ENCODE measurements at places on chromosomes 3 and 15.

DNA sequence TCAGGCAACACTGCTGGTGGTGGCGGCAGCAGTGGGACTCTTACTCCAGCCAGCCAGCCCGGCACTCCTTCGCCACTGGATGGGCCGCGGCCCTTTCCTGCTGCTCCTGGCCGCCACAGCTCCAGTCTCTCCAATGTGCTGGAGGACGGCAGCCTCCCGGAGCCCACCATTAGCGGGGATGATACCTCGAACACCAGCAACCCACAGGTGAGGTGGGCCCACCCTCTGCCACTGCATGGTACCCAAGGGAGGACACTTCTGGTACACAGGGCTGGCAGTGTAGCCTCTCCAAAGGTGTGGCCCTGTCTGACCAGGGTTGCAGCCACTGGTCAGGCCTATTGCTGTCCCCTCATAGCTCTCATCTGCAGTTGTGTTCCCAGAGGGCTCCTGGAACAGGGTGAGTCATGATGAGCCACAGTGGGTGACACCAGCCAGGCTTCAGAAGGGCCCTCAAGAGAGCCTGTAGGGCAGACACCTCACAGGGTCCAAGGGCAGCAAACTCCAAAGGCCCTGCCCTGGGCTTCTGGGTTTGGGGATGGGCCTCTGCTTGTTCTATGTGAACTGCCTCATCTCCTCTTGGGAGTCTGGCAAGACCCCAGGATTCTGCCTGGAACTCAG, 20.8 kb downstream of the NBEAL2 start:
- no peak for DNase-seq

GRCh38 chr15:66328771-66329170, 27.7 kb downstream of the TIPIN start:
- DNase-seq, result no peak

- no peak for DNase-seq
Observed at GRCh38 chr3:59249698-59250361, 200.0 kb upstream of the CFAP20DC start.

- DNase-seq, result peak; percentile 10
Observed at GRCh38 chr15:82680200-82681102, 29.2 kb downstream of the AP3B2 start.

GRCh38 chr3:66393333-66394005, 107.4 kb downstream of the LRIG1 start:
- DNase-seq, result no peak

GRCh38 chr3:51343918-51344687, 41.0 kb upstream of the MANF start:
- DNase-seq, result no peak

DNA sequence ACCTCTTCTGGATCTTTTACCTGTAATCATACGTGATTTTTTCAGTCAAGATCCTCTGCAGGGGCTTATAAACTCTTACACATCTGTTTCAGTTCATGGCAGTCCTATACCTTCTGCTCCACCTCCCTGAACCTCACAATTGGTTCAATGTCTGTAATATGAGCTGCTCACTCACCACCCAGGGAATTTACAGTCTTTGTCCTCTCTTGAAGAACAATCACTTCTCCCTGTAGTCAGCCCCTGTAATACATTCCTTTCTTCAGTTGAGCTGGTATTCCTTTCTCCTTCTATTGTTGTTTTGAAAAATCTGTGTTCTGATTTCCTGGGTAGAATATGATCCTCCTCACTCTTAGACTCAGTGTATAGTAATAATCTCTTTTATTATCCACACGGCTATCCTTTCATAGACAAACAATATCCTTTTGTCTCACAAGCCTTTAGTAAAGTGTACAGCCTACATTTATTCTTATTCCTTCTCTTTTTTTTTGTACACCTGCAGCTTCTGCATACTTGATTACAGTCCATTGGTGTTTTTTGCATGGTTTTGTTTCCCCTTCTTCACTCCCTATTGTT, 101.8 kb downstream of the NECTIN3 start:
- no peak for DNase-seq

DNA sequence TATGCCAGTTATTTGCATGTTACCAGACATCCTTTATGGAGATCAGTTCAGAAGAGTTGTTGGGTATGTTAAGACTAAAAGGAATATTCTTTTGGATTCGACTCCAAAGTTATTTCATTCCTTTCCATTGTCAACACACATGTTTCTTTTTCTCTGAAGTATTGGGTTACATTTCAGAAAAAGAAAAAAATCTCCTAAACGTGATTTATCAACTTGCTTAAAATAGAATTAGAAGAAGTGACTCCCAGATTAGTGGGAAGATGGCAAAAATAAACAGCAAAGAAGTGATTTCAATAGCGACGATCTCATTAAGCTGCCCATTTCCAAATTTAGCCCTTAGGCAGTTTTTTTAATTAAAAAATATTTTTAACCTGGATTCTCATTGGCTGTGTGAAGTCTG, 85.4 kb downstream of the TIGIT start:
- DNase-seq, result no peak

DNA sequence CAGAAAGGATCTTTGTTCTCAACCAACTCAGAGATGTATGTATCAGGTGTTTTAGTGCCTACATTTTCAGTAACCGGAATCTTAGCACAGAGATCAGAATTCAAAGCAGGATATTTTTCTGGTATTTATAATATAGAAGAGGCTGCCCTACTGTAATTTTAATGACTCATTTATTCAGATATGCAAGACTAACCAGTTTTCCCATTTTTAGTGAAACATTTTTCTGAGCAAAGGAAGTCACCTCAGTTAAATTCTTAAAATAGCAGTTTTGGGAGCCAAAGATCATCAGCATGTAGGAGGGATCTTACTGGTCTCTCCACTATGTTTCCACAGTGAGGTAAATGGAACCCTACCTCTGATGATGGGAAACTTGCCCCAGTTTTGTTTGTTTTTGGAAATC, 42.0 kb downstream of the SRP14 start:
- no peak for DNase-seq

GRCh38 chr3:129056451-129057173, 4.0 kb upstream of the GP9 start:
- no peak for DNase-seq

DNA sequence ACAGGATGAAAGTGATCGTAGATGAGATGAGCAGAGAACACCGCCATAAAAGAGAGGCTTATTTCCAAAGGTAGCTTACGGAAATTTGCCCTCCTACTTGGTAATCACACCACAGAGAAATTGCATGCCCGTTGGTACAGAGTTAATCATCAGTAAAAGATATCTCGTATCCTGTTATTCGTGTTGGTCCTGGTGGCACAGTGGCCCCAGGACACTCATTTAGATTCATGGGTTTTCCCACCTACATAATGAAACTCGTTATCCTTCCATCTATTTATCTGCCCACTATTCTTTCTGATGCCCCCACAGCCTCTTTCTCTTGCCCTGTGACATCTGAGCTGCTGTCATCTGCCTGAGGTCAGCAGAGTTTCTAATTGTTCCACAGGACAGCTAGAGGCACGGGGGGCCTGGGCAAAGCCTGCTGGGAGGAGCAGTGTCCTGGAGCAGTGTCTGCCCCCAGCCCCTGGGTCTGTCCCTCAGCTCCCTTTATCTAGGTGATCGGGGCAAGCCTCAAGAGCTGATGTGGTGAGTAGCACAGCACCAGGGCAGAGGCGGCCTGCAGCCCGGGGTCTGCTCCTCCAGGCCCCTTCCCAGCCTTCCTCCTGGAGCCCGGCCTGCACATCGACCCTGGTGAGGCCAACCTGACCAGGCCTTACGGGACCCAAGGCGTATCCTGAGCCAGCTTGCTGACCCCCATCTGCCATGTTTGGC, 42.2 kb downstream of the PXYLP1 start:
- DNase-seq, result no peak

DNA sequence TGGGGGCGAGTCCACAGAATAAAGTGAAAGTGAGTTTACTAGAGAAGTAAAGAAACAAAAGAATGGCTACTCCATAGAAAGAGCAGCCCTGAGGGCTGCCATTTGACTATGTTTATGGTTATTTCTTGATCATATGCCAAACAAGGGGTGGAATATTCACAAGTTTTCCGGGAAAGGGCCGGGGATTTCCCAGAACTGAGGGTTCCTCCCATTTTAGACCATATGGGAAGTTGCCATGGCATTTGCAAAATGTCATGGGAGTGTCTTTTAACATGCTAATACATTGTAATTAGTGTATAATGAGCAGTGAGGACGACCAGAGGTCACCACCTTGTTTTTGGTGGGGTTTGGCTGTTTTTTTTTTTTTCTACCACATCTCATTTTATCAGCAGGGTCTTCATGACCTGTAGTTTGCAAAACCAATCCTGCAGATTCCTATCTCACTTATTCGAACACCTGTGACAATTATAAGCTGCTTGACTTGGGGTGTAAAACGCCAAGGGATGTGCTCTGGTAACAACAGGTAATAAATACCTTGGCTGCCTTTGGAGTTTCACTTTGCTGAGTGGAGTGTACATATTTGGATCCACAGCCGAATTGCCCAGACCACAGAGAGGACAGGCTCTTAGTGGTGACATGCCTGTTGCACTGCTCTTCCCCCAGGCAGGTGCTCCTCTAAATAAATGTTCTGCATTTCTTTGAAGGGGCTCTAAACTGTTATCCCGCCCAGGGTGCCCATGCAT, 43.6 kb downstream of the C2CD4B start:
- DNase-seq, result no peak

GRCh38 chr3:179026636-179027035, 45.0 kb downstream of the ZMAT3 start:
- DNase-seq, result no peak

GRCh38 chr3:119831941-119832371, 50.1 kb downstream of the NR1I2 start:
- DNase-seq, result no peak

- DNase-seq, result no peak
Observed at GRCh38 chr3:20154928-20155327, 31.1 kb downstream of the SGO1 start.

DNA sequence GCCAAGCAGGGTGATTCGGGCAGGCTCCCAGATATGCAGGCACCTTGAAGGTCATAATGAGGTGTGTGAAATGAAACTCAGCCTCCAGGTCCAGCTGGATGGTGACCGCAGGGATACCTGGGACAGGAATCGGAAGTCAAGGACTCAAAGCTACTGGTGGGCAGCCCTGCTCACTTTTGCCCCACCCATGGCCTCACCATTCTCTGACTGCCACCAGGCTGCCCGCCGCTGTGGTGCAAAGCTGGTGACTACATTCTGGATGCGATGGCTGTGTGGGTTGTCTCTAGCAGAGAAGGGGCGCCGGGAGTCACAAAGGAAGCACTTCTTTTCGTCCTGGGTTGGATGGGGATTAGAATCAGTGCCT, 795 bp downstream of the LAMB2 start:
- no peak for DNase-seq

- no peak for DNase-seq
Observed at GRCh38 chr3:119642746-119643473, 17.5 kb downstream of the POPDC2 start.

GRCh38 chr15:82111918-82112317, 66.1 kb upstream of the MEX3B start:
- no peak for DNase-seq

GRCh38 chr15:29835301-29835700, 13.0 kb upstream of the TJP1 start:
- no peak for DNase-seq

GRCh38 chr3:79657076-79657475, 110.7 kb downstream of the ROBO1 start:
- DNase-seq, result no peak

- no peak for DNase-seq
Observed at GRCh38 chr3:193948459-193948858, 187.5 kb upstream of the HES1 start.

GRCh38 chr3:134365766-134366065, 8.5 kb downstream of the AMOTL2 start:
- DNase-seq, result no peak

- no peak for DNase-seq
Observed at GRCh38 chr15:22872936-22873701, 34.7 kb downstream of the NIPA2 start.

DNA sequence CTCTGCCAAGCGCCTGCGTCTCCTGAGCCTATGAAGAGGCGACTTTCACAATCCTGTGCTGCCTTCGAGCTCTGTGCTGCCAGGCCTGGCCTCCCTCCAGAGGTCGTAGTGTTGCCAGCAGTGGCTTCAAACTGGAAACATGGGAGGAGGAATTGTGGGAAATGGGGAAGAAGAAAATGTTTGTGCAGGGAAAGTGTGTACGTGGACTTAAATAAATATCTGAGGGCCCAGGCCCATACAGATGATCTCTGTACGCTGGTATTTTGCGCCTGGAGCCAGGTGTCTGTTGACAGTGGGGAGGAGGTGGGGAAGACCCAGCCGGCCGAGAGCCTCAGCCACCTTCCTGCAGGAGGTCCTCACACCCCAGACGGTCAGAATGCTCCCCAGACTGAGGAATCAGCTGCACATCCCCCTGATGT, 44.6 kb downstream of the ZBTB38 start:
- no peak for DNase-seq

GRCh38 chr15:34039790-34040113, 748 bp upstream of the AVEN start:
- no peak for DNase-seq

DNA sequence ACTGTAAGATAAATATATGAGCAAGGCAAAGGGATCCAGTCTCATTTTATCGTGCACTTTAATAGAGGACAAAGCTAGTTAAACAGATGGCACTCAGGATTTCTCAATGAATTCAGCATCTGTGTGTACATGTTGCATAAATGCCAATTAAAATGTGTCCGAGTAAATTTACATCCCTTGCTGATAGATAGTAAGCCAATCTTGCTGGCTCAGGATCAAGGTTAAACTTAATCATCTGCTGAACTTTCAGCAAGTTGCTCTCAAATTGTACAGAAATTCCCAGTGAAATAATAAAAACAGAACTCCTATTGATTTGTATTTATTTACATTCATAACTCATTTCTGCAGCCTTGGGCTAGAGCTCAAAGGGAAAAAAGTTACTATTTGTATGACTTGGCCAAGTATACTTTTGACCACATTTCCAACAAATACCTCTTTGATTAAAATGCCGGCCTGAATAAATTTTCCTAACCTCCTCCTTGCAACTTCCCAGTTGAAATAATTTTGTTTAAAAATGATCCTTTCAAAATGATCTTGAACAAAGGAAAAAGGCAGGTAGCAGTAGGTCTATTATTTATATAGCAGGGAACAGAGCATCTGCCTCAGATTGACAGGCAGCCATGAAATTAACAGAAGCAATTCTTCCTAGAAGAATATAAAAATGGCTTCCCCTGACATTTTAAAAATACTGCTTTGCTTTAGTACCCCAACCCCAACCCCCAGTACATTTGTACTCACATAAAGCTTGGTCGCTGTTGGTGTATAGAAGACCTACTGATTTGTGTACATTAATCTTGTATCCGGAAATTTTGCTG, 1001.9 kb downstream of the ROBO1 start:
- peak; percentile 69 for DNase-seq

GRCh38 chr3:10392244-10392643, 71.3 kb upstream of the SEC13 start:
- DNase-seq, result no peak

DNA sequence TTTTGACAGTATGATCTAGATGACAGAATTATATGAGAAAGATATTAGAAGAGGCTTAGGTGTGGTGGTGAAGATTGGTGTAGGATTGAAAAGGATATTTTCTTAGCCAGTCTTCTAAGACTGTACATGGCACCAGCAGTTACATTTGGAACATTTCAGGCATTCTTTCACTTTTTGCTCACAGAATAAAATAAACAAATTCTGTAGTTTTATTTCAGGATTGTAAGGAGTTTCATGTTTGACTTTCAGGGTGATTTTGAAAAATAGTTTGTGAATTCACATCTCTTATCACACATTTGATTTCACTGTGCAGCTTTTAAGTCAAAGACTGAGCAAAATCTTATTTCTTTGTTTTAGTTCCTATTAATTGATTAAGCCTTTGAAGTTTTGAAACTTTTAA, 27.1 kb downstream of the DNAJC13 start:
- no peak for DNase-seq

Measured in NCI-H2081 treated with DMSO at 0.1 percent for 48 hours (cell line).